GM04504 (cell line): ENCODE measurements at places on chromosomes 11 and 22.

GRCh38 chr11:34641456-34641855 lies 20.6 kb downstream of the EHF start:
- DNase-seq, result no peak

- DNase-seq, result no peak
These were observed 17.6 kb downstream of the SELENOO start for GRCh38 chr22:50218153-50218995.

- no peak for DNase-seq
These were observed 66.9 kb upstream of the CHRM4 start for GRCh38 chr11:46458491-46458890.

DNA sequence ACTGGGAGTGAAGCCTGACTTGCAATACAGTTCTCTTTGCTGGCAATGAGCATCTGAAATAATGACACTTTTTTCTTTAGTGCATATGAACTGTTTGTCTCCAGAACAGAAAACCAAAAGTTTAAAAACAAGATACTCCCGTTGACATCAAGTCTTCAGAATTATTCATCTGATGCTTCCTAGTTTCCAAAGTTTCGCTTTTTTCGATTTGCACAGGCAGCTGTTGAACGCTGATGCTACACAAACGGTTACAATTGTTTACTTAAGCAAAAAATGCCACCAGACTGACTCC lies 612 bp upstream of the BIRC2 start:
- DNase-seq, result no peak

DNA sequence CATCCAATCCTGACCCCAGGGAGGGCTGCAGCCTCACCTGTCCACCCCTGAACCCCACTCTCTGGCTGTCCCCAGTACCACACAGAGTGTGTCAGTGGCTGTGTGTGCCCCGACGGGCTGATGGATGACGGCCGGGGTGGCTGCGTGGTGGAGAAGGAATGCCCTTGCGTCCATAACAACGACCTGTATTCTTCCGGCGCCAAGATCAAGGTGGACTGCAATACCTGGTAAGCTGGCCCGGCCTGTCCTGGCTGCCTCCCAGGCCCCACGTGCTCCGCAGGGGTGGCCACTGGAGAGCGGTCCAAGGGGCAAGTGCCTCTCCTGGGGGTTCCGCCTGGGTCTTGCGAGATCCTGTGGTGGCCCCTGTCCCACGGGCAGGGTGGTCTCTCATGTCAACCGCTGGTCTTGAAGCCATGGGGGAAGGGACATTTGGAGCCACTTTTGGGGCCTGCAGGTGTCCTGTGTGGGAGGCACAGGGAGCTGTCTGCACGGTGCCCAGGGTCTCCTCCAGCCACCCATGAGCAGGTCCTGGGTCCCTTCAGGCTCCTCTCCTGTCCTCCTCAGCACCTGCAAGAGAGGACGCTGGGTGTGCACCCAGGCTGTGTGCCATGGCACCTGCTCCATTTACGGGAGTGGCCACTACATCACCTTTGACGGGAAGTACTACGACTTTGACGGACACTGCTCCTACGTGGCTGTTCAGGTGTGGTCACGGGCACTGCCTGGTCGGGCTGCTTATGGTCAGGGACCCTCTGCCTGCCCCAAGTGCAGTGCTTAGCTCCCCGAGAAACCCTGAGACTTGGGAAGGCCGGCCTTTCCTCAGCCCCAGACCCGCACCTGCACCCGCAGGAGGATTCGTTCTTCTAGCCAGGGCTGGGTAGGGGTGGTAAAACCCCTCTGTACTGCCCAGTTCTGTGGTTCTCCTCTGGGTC lies 11.8 kb downstream of the MUC2 start:
- no peak for DNase-seq

DNA sequence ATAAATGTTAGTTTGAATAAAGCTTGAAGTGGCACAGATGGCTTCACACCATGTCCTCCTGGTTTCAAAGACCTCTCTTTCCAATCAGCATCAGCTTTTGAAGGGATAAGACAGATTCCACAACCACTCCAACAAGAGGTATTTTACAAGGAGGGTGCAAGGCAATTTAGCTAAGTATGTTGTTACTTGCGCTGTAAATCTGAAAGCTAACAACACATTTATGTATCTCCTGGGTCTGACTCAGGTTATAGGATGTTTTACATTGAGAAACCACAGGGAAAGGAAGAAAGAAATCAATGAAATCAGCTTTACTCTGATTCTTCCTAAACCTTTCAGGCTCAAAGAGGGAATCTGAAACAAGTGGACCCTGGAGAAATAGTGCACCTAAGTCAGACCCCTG lies 12.1 kb downstream of the CWC15 start:
- DNase-seq, result no peak

GRCh38 chr11:32115446-32115845 lies 24.6 kb downstream of the RCN1 start:
- no peak for DNase-seq

GRCh38 chr22:28329186-28330073 lies 350.2 kb downstream of the TTC28 start:
- DNase-seq, result peak; percentile 62

- DNase-seq, result no peak
These were observed 76.7 kb upstream of the PICALM start for GRCh38 chr11:86145439-86146156.

- no peak for DNase-seq
These were observed 54.7 kb downstream of the KCNQ1OT1 start for GRCh38 chr11:2644844-2645778.

DNA sequence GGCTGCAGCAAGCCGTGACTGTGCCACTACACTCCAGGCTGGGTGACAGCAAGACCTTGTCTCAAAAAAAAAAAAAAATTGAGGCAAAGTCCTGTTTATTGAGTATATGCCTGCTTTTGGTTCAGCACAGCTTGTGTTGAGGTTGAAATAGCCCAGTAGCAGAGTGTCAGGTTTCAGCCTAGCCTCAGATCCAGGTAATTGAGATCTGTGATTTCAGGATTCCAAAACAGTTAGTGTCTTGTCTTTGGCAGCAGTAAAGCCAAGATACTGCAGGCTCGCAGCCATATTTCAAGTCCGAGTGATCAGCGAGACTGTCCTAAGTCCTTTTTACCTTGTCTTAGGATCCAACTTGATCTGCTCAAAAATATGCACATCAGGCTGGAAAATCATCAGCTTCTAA lies 27.0 kb downstream of the CUL5 start:
- no peak for DNase-seq

- DNase-seq, result peak; percentile 59
These were observed 166.8 kb upstream of the MTMR2 start for GRCh38 chr11:96090711-96091110.

- no peak for DNase-seq
These were observed 48.6 kb downstream of the ARFGAP3 start for GRCh38 chr22:42808521-42808920.

DNA sequence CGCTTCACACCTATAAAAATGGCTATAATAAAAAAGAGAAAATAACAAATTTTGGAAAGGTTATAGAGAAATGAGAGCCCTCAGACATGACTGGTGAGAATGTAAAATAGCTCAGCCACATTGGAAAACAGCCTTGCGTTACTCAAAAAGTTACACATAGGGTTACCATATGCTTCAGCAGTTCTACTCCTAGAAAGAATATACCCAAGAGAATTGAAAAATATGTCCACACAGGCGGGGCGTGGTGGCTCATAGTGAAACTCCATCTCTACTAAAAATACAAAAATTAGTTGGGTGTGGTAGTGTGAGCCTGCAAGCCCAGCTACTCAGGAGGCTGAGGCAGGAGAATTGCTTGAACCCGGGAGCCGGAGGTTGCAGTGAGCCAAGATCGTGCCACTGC lies 7.6 kb upstream of the JHY start:
- DNase-seq, result no peak

DNA sequence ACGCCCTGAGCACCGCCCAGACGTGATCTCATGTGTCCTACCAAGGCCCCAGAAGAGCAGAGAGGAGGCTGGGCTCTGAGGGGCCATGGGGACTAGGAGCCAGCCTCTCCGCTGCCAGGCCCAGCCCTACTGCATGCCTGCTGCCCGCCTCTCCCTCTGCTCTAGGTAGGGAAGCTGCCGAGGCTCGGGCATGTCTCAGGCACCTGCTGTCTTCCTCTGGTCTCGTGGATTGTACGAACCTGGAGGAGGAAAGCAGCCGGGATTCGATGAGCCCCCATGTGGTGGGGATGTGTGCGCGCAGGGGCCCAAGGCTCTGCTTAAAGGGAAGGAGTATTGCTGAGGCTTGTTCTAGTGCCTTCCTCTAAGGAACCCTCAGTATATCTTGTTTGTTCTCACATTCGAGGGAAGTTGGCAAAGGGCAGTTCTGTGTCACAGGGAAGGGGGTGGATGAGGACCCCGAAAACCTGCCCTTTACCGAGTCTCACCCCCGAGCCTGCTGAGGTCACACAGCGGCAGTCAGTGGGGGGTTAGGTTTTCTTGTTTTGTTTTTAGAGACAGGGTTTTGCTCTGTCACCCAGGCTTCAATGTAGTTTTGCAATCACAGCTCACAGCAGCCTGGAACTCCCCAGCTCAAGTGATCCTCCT lies 21.2 kb downstream of the DAGLA start:
- no peak for DNase-seq
